Naive B cell (primary cell): ENCODE measurements at places on chromosomes 6 and 20.
A peak's percentile ranks its signal among the peaks of the same experiment; 100 is the strongest.

- H3K27me3 ChIP-seq, result no peaks in the 10 kb centered on the region
- no peak overlapping the region for H3K4me3 ChIP-seq
- H3K27ac ChIP-seq, result no peak overlapping the region
Measured at GRCh38 chr20:16842486-16843120, 94.4 kb downstream of the OTOR start.

DNA sequence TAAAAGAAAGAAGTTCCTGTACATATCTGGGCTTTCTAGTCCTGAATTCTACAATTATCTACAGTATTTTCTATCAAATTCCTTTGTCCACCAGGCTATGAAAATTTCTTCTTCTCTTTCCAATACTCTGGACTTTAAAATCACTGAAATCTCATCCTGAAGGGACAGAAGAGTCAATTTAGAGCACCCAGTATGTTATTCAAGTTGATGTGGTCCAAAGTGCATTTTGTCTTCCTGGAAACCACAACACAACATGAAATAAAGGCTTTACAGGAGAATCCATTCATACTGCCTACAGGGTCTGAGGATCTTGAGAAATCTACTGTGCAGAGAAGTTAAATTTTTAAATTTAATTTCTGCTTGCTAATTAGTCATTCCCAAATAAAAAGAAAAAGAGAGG, 94.9 kb upstream of the ADGRF1 start:
- H3K27ac ChIP-seq, result no peak overlapping the region
- H3K4me3 ChIP-seq, result no peak overlapping the region
- no peaks in the 10 kb centered on the region for H3K27me3 ChIP-seq
- H3K36me3 ChIP-seq, result no peaks in the 10 kb centered on the region
- DNase-seq, result no peak
- peaks cover 6% of the 10 kb centered on the region for H3K4me1 ChIP-seq

DNA sequence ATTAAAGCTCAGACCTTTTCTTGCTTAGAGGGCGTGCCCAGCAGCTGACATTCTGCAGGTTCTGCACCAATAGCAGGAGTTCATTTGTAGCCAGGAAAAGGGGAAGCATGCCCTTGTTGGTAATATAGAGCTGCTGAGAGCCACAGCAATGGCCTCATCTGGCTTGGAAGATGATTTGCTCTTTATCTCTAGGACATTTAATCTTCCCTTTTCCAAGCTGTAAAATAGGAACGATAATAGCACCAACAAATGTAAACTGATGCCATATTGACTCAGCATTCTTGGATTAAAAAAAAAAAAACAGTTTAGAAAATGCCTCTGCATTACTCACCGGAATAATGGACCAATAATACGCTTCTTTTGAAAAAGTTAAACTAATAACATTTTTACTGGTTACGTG, 93.4 kb upstream of the SLC2A12 start:
- no peak overlapping the region for H3K4me3 ChIP-seq
- no peak overlapping the region for H3K27ac ChIP-seq
- peak; percentile 21 for DNase-seq
- H3K27me3 ChIP-seq, result no peaks in the 10 kb centered on the region
- H3K4me1 ChIP-seq, result peaks cover 5% of the 10 kb centered on the region

- DNase-seq, result no peak
- peaks cover 9% of the 10 kb centered on the region for H3K36me3 ChIP-seq
- H3K4me3 ChIP-seq, result no peak overlapping the region
- no peak overlapping the region for H3K27ac ChIP-seq
- H3K27me3 ChIP-seq, result no peaks in the 10 kb centered on the region
Measured at GRCh38 chr20:24987244-24987643, 5.3 kb downstream of the APMAP start.

- H3K27me3 ChIP-seq, result no peaks in the 10 kb centered on the region
- H3K4me1 ChIP-seq, result no peaks in the 10 kb centered on the region
- no peak overlapping the region for H3K4me3 ChIP-seq
- H3K27ac ChIP-seq, result no peak overlapping the region
- DNase-seq, result no peak
Measured at GRCh38 chr6:131427434-131428058, 145.5 kb upstream of the ARG1 start.

- H3K27me3 ChIP-seq, result no peaks in the 10 kb centered on the region
- H3K4me1 ChIP-seq, result peaks cover 10% of the 10 kb centered on the region
Measured at GRCh38 chr6:14520536-14520935, 403.0 kb downstream of the CD83 start.

DNA sequence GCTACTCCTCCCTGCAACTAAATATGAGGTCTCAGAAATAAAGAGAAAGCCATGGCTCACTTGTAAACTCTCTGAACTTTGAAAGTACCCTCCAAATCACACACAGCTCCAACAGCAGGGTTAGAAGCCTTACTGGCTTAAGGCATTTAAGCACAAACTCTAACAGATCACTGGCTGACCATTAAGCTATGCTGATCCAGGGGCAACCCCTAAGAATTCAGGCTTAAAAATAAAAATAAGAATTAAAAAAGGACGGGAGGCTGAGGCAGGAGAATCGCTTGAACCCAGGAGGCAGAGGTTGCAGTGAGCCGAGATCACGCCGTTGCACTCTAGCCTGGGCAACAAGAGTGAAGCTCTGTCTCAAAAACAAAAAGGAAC, 21.8 kb downstream of the HLA-E start:
- peak overlapping the region; percentile 73 for H3K4me3 ChIP-seq
- DNase-seq, result no peak
- no peaks in the 10 kb centered on the region for H3K27me3 ChIP-seq
- peaks cover 68% of the 10 kb centered on the region for H3K4me1 ChIP-seq
- H3K36me3 ChIP-seq, result no peaks in the 10 kb centered on the region

DNA sequence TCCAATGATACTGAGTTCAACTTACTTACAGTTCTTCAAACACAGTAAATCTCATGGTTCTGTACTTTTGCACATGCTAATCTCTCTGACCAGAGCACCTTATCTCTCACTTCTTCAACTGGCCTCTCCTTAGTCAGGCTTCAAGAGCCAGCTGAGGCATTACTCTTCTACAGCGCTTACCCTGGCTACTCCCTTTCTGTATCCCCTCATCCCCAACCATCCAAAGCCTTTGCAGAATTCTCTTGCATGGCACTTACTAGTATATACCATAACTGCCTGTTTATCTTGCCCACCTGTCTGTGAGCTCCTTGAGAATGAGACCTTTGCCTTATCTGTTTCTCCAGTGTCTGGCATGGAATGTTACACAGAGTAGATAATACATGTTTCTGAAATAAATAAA, 49.2 kb downstream of the SESN1 start:
- DNase-seq, result no peak
- H3K4me3 ChIP-seq, result no peak overlapping the region
- H3K36me3 ChIP-seq, result peaks cover 7% of the 10 kb centered on the region
- H3K4me1 ChIP-seq, result peaks cover 10% of the 10 kb centered on the region

DNA sequence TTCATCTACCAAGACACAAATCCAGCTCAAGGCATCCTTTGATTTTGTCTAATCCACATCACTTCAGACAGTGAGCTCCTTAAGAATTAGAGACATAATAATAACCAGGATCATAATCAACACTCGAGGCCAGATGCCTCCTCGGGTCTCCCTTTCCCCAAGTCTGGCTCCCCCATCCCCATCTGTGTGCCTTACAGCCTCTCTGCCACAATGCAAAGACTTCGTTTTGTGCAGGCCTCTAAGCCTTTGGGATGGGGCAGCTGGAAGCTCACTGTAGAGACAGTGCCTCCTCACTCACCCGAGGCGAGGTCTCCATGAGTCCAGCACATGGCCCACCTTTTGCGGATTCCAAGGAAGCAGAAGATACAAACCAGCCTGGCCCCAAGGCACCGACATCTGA, 30.3 kb downstream of the LRFN2 start:
- H3K4me1 ChIP-seq, result no peaks in the 10 kb centered on the region
- no peak for DNase-seq
- no peak overlapping the region for H3K4me3 ChIP-seq
- no peak overlapping the region for H3K27ac ChIP-seq
- H3K36me3 ChIP-seq, result no peaks in the 10 kb centered on the region
